ENCODE measurements at places on chromosomes 2 and 18.

GRCh38 chr2:24957221-24957620, 14.5 kb downstream of the DNAJC27 start:
- DNase-seq, result no peak

GRCh38 chr2:217751952-217752351, 250.8 kb downstream of the TNS1 start:
- DNase-seq, result no peak

DNA sequence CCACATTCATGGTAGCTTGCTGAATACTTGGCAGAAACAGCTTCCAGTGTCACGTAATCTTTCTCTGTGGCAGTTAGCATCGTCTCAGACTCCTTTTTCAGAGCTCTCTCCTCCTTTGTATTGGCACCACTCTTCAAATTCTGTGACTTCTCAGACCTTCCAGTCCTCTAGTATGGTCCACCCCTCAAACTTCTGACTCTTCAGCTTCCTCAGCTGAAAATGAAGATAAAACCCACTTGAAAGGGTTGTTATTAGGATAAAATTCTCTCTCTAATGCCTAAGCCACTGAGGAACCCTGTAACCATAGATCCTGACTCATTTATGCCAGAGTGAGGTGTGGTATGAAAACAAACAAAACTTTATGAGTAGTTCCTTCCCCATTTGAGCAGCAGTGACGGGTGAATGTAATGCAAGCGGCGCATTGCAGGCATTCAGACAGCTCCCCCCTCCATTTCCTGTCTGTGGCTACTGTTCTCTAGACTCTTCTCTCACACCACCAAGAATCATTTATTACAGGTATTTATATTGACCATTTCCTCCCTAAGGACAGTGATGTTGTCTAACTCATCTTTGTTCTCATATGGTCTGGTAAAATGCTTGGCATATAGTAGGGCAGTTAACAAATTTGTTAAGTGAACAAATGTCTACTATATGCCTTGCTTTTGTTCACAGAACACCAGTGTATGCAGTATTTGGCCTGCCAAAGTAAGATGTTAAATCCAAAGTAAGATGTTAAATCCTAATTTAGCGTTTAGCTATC, 35.3 kb downstream of the GALNT1 start:
- peak; percentile 5 for DNase-seq

- DNase-seq, result no peak
Observed at GRCh38 chr2:97948926-97949325, 46.8 kb downstream of the TMEM131 start.

DNA sequence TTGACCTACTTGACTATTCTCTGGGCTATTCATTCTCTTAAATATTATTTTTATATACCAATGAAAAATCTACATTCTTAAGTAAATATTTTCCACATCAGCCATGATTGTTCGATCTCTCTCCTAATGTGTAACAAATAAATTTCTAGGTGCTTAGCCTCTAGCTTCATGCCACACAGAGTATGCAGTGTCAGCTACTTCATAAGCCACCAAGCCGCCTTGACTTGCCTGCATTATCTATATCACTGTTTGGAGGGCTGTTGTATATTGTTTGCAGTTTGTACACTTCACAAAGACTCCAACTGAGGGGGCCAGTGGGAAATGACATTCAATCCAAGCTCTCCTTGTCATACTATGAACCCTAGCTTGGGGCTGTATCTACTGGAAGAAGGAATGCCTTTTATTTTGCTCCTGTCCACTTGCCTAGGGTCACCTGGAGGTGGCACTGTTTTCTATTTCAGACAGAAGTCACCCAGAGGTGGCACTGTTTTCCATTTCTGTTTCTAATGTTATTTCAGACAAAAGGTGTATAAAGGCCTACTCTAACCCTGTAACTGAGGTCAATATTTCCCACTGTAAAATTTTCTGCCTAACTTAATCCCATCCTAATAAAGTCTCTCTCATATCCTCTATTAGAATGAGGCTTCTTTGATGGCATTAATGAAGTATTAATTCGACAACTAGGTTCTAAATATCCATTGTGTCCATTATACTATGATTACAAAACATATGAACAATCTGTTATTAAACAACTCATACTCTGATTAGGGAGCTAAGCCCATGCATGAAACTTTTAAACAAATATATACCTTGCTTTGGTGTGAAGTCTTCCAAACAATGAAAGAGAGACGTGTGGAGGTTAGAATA, 36.4 kb downstream of the COL5A2 start:
- peak; percentile 59 for DNase-seq

GRCh38 chr18:45241271-45241670, 374.0 kb upstream of the SLC14A2 start:
- no peak for DNase-seq

DNA sequence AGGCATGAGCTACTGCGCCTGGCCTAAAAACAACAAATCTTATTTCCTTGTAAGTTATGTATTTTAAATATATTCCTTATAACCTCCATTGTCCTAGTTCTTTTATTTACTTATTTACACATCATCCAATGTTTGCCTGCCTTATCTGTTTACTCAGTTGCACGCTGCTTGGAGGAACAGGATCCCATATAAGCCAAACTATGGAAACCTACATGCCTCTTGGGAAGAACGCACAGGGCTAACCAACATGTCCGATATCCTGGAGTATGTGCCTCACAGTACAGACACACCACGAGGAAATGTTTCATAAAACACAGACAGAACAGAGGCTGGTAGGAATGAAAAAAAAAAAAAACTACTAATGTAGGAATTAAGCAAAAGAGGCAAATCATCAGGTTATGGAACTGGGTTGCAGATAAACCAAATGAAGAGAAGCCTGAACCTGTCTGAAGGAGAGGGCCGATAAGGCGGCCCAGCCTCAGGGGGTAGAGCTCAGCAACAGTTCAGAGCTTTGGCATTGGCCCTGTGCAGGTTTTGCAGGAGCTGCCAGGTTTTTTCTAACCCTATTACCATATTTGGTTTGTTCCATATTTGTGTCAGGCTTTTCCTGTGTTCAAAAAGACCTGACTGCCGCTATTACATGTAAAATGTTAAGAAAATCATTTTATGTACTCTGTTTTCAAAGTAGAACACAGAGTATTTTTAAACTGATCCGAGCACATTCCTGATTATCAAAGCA, 19.9 kb upstream of the SP3 start:
- DNase-seq, result no peak

DNA sequence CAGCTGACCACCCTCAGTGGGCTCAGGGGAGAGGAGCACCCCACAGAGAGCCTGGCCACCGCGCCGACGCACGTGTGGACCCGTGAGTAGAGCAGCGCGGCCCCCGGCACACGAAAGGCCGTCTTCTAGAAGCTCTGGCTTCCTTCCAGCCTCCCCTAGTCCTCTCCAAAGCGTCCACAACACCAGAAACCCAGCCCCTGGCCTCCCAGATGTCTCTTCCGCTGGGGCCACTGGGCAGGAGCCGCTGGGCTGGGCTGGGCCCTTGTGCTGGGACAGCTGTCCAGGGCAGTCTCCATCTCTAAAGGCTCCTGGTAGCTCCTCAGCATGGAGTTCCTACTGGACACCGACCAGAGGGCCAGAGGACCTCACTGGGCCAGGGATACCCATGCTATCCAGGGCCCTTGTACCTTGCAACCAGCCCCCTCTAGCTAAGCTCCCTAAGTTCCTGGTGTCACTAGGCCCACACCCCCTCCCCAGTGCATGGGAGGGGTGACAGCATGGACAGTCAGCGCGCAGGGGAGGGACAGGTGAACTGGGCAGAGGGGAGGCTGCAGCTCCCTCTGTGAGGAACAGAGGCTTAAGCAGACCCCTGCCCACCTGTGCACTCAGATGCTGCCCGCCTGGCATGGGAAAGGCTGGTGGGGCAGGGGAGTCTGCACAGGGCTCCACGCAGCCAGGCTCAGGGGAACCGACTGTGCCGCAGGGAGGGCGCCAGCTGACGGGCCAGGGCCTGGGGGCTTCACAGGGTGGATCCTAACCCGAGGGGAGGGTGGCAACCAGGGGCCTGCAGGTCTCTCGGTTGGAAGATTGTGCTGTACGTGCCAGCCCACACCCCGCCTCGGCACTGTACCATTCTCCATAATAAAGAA, 32.9 kb downstream of the MTERF4 start:
- DNase-seq, result no peak

DNA sequence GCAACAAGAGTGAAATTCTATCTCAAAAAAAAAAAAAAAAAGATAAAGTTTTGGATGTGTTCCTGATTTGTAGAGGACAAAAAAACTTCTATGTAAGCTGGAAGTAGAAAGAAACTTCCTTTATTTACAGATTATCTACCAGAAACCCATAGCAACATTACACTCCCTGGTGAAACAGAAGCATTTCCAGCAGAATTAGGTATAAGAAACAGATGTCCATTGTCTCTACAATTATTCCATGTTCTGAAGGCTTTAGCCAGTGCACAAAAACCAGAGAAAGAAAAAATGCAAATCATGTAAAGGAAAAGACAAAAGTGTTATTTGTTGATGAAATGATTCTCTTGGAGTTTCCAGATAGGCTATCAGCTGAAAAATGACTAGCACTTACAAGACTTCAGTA, 4.9 kb downstream of the TUBB6 start:
- no peak for DNase-seq

DNA sequence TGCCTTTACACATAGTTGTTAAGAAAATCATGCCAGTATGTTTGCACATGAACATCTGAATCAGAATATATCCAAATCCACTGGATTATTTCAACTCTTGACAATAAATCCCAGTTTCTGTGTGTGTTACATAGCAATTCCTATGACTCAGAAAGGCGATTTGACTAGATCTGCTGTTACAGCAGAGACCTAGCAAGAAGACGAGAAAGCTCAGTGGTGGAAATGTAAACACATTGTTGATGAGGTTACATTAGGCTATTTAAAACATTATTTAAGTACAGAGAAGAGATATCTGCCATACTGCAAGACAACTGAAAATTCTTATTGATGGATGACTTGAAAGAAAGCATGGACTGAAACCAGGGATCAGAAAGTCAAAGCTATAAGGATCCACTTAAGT, 73.0 kb upstream of the SMIM21 start:
- no peak for DNase-seq

DNA sequence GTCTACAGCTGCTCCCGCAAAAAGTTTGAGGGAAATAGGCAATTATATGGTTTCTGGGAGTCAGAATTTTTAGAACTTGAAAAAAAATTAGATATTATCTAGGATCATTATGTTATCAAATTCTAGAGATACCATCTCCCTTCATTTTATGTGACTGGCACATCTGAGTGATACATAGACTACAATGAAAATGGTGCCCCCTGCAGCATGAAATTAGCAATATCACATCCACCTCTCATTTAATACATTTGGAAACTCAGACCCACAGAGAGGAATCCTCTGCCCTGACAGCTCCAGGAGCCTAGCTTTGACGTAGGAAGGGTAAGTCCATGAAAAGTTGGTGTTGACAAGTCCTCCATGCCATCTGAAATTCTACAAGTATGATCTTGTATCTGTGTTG, 381.6 kb downstream of the SUCLG1 start:
- DNase-seq, result no peak

DNA sequence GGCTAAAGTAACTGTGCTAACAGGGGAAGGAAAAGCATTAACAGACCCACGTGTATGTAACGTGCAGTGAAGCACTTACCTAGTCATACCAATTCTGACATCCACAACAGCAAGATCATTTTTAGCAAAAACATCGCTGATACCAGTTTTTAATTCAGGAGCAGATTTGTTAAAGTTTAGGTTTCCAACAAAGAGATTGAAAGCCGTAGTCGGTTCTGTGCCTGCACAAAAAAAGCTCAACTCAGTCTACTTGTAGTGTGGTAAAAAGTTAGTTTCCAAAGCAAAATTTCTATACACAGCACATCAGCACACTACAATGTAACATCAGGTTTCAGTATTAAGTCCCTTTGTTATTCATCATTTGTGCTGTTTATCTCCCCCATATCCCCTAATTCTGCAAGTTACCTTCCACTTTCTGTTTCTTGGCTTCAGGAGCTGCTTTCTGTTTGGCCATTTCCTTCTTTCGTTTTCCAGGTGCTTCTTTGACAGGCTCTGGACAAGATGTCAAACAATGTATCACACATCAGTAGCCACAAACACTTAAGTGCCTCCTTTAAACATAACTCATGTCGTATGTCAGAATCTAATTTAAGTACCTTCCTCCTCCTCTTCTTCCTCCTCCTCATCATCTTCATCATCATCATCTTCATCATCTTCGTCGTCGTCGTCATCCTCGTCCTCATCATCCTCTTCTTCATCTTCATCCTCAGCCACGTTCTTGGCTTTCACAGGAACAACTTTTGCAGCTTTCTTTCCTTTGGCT, 4.0 kb downstream of the NCL start:
- no peak for DNase-seq

DNA sequence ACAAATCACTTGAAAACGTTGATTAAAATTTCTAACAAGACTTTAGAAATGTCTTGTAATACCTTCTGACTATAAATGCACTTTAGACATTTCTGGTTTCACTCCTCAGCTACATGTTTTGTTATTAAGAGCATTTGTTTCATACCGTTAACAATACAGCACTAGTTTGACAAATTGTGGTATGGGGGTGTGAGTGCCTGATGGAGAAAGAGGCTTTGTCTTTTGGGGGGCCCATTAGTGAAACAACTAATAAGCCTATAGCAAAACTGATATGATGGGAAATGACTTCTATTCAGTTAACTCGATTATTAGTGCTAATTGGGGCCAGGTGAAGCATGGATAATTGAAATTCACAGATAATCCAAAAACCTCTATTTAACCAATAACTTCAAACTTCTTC, 30.9 kb upstream of the ZNF516 start:
- no peak for DNase-seq

GRCh38 chr2:240888130-240888889, 7.6 kb downstream of the MAB21L4 start:
- no peak for DNase-seq

DNA sequence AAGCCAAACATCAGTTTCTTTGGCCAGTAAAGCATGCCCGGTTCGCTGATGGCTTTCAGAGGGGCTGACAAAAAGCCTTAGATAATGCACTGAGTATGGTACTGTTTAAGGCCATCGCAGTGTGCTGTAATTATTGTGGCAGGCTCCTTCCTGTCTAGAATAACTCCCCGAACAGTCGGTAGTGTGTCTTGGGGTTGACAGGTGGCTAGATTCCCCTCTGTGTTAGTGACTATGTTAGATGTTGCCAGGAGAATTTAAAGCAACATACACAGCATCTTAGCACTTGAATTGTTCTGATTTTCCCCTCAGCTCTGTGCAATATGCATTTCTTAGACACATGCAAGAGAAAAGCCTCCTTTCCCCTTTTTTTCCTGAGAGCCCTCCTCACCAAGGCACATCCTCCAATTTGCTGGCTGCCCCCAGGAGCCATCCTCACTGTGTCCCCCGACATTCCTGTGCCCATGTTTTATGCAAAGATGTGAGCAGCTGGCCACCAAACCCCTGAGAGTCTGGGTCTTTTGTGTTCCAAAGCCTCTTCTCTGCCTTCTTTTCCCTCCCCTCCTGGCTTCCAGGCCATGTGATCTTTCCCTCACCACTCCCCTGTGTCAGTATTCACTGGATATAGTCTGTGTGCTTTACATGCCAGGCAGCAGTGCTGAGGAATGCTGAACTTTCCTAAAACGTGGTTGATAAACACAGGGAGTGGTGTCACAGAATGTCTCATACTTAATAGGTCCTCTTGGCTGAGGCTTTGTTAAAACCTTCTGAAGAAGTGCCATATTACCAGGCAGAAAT, 331.5 kb downstream of the HRH4 start:
- no peak for DNase-seq
